Amygdala (tissue), 56 donors: ENCODE measurements at places on chromosomes 3 and 15.
A peak's percentile ranks its signal among the peaks of the same experiment; 100 is the strongest.

- no peak for DNase-seq
These were observed 19.1 kb upstream of the LIMD1 start for GRCh38 chr3:45575386-45575923.

DNA sequence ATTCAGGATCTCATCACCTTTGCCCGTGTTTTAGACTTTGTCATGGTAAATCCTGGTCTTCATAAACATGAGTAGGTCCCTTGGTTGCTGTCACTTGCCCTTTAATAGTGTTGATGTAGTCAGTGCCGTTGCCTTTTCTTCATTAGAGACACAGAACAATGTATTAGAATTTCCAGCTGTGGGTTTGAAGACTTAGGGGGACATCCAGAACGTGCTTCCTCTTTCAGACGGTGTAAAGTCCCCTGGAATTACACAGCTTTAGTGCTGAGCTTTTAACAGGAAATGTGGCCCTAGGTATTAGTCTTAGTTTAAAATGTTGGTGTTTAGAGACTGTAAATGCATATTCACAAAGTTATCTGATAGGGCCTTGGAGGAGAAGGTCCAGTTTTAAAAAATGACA, 8.8 kb upstream of the LRCH3 start:
- DNase-seq, result no peak

GRCh38 chr3:69900331-69900730, 99.2 kb upstream of the SAMMSON start:
- DNase-seq, result no peak

- no peak for DNase-seq
These were observed 24.1 kb upstream of the MITF start for GRCh38 chr3:69715204-69715603.

- no peak for DNase-seq
These were observed 424.6 kb upstream of the SEMA6D start for GRCh38 chr15:47292638-47293190.

GRCh38 chr3:39267631-39268548, 11.9 kb downstream of the CX3CR1 start:
- DNase-seq, result no peak

DNA sequence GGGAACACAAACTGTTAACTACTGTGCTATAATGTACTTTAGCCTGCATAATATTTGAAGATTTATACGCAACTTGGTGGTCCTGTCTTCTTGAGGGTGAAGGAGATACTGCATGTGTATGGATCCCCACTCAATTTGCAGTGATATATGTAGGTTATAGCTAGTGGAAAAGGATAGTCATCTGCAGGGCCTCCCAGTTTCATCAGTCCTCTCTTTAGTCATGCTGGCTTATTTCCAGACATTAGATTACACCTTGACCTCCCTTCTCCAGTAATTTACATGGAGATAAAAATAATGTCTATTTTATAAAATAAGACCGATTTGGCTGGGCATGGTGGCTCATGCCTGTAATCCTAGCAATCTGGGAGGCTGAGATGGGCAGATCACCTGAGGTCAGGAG, 3.7 kb downstream of the NR1D2 start:
- DNase-seq, result no peak

DNA sequence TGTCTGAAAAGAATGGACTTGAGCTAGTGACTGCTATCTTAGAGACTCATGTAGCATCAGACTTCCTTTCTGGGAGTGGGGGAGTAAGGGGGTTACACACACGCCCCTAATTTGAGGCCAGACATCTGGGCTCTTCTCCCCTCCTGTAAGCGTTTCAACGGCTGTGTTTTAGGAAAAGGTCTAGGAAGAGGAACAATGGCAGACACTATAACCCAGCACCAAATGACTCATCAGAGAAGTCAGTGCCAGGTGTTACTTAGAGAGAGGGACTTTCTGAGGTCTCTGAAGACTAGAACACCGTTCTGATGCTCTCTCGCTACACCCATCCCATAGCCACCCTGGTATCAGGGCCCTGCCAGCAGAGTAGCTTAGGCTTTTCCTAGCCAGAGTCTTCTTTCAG, 65.5 kb downstream of the SSUH2 start:
- DNase-seq, result no peak

DNA sequence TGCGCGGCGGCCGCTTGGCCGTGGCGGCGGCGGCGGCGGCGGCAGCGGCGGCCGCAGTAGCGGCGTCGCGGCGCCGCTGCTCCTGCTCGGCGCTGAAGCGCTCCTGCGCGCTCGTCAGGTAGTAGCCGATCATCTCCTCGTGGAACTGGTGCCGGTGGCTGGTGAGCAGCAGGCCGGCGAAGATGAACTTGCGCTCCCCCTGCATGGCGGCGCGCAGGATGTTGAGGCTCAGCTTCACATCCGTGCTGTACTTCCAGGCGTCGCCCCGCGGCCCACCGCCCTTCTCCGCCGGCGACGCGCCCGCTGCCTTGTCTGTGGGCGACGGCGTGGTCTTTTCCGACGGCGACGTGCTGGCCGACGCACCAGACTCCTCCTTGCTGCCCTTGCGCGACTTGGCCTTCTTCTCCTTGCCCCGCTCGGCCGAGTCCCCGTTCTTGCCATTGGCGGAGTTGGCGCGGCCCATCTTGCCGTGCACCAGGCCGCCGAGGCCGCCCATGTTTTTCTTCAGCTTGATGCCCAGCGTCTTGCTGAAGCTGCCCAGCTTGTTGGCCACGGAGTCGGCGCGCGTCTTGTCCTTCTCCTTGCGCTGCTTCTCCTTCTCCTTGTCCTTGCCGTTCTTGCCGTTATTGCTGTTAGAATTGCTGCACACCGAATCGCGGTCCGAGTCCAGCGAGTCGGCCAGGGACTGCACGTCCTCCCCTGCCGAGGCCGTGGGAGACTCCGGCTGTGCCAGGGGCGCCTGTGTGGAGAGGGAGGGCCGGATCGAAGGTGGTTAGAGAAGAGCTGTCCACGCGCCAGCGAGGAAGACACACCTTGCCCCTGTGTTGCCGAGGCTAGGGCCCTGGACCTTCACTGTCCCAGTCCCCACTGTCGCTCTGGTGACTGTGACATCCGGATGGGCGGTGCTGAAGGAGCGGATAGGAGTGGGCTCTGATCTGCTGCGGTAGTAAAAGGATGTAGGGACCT, 157.6 kb downstream of the KLF13 start:
- DNase-seq, result no peak

- no peak for DNase-seq
These were observed 71.1 kb downstream of the MGLL start for GRCh38 chr3:127751163-127751621.

GRCh38 chr3:187909866-187910265, 164.6 kb upstream of the BCL6 start:
- no peak for DNase-seq

- no peak for DNase-seq
These were observed 90.1 kb downstream of the IGF2BP2 start for GRCh38 chr3:185734725-185735096.

DNA sequence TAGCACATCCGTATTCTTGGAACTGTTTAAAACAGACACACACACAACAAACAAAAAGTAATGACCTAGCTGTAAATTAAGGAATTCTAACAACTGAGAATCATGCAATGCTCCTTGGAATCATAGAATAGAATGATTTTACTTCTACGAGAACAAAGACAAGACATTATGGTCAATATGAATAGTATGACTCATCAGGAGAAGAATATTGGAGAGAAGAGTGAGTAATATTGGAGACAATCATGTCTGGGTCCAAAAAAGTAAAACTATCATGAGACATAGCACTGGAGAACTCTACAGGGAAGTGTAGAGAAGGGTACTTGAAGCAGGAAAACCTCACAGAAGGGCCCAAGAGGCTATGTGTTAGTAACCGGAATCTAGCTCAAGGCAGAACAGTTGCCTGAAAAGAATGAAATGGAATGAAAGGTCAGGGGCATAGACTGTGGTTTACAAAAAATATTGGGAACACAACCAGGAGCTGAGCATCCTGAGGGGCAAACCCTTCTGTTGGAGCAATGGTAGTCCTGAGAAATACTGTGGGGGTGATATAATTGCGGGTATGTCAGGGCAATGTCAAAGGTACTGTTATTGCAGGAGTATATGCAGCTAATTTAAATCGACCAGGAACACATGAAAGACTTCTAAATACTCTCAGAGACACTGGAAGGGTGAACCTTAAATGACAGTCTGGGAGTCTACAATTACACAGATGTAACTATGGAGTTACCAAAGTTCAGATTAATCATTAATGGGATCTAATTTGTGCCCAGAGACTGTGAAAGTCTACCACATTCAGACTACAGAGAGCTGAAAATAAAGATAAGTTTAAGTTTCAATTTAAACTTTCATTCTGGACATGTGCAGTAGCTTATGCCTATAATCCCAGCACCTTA, 201.2 kb downstream of the BCHE start:
- DNase-seq, result no peak

GRCh38 chr3:146280864-146281263, 30.0 kb upstream of the PLSCR4 start:
- DNase-seq, result no peak

DNA sequence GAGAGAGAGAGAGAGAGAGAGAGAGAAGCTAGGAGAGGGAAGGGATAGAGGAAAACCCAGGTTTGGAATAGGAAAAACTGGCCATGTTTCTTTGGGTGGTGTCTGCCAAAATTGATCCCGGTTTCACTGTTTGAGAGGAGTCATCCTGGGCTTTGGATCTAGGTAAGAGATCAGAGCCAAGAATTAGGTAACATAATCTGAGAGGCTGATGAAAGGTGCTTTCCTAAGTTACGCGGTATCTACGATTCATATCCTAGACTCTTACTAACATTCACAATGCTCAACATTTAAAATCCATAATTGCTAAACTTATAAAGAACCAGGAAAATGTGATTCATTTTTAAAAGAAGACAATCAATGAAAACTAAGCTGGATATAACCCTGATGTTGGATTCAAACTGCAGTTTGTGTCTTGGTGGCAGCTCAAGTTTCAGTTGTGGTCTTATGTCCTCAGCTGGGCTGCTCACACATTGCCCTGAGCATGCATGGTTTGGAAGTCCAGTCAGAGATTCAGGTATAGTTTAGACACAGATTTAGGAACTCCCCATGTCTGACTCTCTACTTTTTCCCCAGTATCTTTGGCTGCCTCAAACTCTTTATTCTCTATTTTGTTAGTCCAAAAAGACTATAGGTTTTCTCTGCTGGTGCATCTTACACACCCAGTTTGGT, 42.5 kb upstream of the FMN1 start:
- DNase-seq, result no peak

DNA sequence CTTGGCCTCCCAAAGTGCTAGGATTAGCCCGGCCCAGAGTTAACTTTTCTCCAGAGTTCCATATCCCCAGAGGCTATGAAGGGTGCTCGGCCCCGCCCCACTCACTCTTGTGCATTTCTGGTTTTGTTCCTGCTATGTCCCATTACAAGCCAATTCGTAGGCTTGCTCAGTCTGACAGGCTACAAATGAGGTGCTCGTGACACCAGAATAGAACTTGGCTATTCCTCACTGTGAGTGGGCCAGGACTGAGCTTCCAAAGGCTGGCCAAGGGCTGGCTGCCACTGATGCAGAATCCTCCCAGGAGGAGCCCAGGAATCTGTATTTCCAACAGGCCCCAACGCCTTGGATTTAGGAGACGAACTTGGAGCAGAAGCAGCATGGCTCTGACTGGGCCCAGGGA, 282.7 kb upstream of the C2CD4B start:
- peak; percentile 43 for DNase-seq

GRCh38 chr3:168991803-168992202, 671.7 kb downstream of the MECOM start:
- DNase-seq, result no peak

GRCh38 chr3:81585056-81585455, 176.4 kb downstream of the GBE1 start:
- DNase-seq, result no peak

GRCh38 chr3:123424321-123424998, 24.4 kb downstream of the ADCY5 start:
- DNase-seq, result no peak

GRCh38 chr15:100919481-100920405, 586 bp downstream of the LRRK1 start:
- DNase-seq, result no peak

- no peak for DNase-seq
These were observed 48.3 kb upstream of the IREB2 start for GRCh38 chr15:78389738-78390137.

GRCh38 chr3:88984256-88984655, 123.2 kb upstream of the EPHA3 start:
- DNase-seq, result no peak

- DNase-seq, result no peak
These were observed 10.8 kb downstream of the SLC51A start for GRCh38 chr3:196227121-196227561.

- no peak for DNase-seq
These were observed 4.6 kb upstream of the SKIL start for GRCh38 chr3:170352936-170353335.

GRCh38 chr3:45480218-45480617, 91.8 kb downstream of the LARS2 start:
- no peak for DNase-seq

- no peak for DNase-seq
These were observed 80.3 kb downstream of the TMEM266 start for GRCh38 chr15:76140074-76140464.

DNA sequence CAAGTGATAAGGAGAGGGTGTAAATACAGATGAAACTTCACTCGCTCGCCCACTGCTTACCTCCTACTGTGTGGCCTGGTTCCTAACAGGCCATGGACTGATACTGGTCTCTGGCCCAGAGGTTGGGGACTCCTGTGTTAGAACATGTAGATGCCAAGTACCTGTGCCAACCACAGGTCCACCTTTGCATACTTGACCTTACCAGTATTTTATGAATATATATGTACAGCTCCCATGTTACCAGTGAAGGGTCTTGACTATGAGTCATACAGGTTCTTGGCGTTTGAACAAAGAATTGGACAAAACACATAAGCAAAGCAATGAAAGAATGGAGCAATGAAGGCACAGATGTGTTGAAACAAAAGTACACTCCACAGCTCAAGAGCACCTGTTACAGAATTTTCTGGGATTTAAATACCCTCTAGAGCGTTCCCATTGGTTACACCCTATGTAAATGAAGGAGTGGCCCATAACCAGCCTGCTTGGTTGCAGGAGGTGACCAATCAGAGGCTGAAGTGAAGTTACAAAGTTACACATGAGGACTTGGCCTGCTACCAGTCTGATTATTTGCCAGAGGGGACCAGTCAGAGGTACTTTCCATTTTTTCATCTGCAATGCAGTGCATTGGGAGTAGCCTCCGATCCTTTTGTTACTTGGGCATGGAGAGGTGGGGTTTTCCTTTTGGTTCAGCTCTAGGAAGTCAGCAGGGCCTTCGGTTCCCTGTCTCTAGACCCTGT, 1.7 kb upstream of the GFM1 start:
- DNase-seq, result no peak

- no peak for DNase-seq
These were observed 415.7 kb upstream of the THBS1 start for GRCh38 chr15:39165020-39165706.

- DNase-seq, result no peak
These were observed 15.9 kb downstream of the ATG7 start for GRCh38 chr3:11288021-11288491.

- DNase-seq, result no peak
These were observed 31.3 kb upstream of the TRIM59 start for GRCh38 chr3:160480931-160481330.

DNA sequence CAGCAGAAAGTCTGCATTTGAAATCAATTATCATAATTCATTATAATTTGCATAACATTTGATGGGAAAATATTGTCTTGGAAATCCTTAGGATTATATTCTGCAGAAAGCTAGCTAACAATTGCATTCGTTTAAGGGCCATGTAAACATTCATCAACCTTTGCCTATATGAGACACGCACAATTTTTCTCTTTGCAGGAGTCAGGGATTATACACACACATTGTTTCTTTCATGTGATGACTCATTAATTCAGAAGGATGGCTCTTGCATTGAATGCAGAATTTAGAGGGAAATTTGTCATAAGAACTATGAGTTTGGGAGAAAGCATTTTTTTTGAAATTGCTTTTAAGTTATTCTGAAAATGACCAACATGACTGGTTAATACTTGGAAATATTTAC, 844.7 kb downstream of the DIPK2A start:
- no peak for DNase-seq
